ENCODE measurements at places on chromosomes 13 and 19. TPM values are rescaled to one million over a fixed set of nuclear protein-coding genes. Genes with fewer than 3 reads are reported as not detected.

C2CD4C gene
- not detected for total RNA-seq

ZNF285 gene
- 5.8 TPM for total RNA-seq

CXCL17 gene
- not detected for total RNA-seq

GJA3 gene
- total RNA-seq: under 0.01 TPM
